ENCODE measurements at places on chromosomes 4 and X.

- DNase-seq = no peak
These were observed 1408.0 kb downstream of the PCDH18 start for GRCh38 chr4:136124251-136124745.

GRCh38 chr4:139940600-139940999, 213.4 kb downstream of the MAML3 start:
- DNase-seq = no peak

GRCh38 chr4:113761620-113762185, at the start of gene CAMK2D:
Gene CAMK2D (minus strand): TSS chr4:113761738. CDS start chr4:113761068, 670 bp downstream.
- peak; percentile 82 for DNase-seq

DNA sequence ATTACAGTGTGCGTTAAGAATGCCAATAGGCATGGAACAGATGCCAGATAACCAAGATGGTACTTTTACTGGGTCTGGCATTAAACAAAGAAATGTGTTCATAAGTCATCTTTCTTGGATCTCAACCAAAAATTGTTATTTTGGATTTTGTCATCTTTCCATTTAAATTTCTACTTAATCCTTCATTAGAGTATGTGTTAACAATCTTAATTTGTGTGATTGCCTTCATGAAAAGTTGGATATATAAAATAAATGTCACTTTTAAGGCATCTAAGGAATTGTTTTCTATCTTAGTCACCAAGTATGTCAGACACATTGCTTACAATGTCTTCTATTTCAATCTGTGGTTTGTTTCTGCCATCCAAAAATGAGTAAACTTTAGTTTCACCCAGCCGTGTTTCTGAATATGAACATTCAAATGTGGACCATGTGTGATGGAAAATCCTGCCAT, 87.5 kb downstream of the PALLD start:
- no peak for DNase-seq

GRCh38 chrX:45771114-45771513, 570.4 kb upstream of the DIPK2B start:
- DNase-seq = no peak

GRCh38 chr4:162268911-162269310, 105.1 kb upstream of the FSTL5 start:
- no peak for DNase-seq

Measured in stimulated activated CD4-positive, alpha-beta T cell treated with anti-CD3 and anti-CD28 coated beads, Interleukin-15, amount 100 ng/mL, for 48 hours (primary cell).